SJSA1 (cell line): ENCODE measurements at places on chromosomes 7 and 10.
A peak's percentile ranks its signal among the peaks of the same experiment; 100 is the strongest.

DNA sequence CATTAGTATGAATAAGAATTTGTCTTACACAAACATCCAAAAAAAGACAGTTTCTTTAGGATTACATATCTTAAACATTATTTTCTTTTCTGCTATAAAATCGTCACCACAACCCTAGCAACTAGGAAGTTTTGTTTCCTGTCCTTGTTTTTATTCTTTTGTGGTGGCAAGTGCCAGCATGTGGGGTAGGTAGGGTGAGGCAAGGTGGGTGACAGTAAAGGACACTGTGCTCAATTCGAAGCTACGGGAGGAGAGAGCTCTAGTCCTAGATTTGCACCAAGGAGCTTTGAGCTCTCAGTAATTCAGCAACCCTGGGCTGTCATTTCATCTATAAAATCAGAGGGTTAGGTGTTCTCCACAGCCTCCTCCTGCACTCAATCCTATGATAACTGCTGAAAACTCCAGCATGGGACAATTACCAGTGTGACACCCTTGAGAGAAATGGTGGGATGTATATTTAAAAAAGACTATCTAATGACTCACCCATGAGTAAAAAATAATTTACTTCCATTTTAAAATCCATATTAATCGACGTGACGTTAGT, 187.1 kb downstream of the FAM107B start:
- DNase-seq = no peak

DNA sequence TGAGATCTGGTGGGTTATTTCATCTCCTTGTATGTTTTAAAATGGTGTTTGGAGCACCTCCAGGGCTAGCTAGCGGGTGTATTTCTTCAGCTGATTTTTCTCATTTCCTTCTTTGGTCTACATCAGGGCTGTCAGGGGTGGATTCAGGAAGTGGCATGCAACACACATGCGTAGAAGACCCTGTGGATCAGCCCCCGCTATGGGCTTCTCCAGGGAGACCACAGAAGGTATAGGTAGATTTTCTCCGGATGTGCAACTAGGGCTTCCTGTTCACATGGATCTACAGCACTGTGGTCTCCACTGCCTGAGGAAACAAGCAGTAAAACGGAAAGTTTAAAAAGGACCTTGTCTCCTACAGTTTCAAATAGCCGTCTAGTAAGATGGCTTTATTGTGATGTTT, 10.4 kb downstream of the NUB1 start:
- no peak for DNase-seq

GRCh38 chr10:13869295-13869664, 282.5 kb downstream of the PRPF18 start:
- DNase-seq = peak; percentile 24

- no peak for DNase-seq
Observed at GRCh38 chr7:112150823-112151641, 55.2 kb downstream of the DOCK4 start.

DNA sequence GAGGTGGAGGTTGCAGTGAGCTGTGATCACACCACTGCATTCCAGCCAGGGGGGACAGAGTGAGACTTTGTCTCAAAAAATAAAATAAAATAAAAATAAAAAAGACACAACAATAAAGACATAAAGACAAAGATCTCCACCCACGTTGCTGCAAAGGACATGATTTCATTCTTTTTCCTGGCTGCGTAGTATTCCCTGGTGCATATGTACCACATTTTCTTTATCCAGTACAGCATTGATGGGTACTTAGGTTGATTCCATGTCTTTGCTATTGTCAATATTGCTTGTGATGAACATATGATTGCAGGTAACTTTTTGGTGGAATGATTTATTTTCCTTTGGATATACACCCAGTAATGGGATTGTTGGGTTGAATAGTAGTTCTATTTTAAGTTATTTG, 42.0 kb upstream of the CCDC3 start:
- DNase-seq = no peak

GRCh38 chr7:44561962-44562621, 11.6 kb downstream of the DDX56 start:
- no peak for DNase-seq

GRCh38 chr7:43698460-43699255, 30.7 kb downstream of the COA1 start:
- DNase-seq = no peak

GRCh38 chr10:125015356-125015944, 73.5 kb downstream of the ZRANB1 start:
- DNase-seq = no peak

- no peak for DNase-seq
Observed at GRCh38 chr7:16923019-16923418, 41.2 kb upstream of the AGR3 start.

GRCh38 chr7:138814816-138815332, 16.9 kb upstream of the ATP6V0A4 start:
- DNase-seq = no peak

GRCh38 chr7:997404-998395, 14.7 kb downstream of the CYP2W1 start:
- DNase-seq = no peak

DNA sequence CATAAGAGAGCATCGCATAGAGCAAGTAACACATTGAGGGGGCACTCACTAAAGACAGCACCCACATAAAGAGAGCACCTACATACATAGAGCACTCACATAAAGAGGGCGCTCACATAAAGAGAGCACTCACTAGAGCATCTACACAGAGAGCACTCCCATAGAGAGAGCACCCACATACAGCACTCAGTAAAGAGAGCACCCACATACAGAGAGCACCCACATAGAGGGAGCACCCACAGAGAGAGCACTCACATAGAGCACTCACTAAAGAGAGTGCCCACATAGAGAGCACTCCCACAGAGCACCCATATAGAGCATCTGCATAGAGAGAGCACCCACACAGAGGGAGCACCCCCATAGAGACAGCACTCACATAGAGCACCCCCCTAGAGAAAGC, 47.8 kb downstream of the INSIG1 start:
- DNase-seq = no peak

DNA sequence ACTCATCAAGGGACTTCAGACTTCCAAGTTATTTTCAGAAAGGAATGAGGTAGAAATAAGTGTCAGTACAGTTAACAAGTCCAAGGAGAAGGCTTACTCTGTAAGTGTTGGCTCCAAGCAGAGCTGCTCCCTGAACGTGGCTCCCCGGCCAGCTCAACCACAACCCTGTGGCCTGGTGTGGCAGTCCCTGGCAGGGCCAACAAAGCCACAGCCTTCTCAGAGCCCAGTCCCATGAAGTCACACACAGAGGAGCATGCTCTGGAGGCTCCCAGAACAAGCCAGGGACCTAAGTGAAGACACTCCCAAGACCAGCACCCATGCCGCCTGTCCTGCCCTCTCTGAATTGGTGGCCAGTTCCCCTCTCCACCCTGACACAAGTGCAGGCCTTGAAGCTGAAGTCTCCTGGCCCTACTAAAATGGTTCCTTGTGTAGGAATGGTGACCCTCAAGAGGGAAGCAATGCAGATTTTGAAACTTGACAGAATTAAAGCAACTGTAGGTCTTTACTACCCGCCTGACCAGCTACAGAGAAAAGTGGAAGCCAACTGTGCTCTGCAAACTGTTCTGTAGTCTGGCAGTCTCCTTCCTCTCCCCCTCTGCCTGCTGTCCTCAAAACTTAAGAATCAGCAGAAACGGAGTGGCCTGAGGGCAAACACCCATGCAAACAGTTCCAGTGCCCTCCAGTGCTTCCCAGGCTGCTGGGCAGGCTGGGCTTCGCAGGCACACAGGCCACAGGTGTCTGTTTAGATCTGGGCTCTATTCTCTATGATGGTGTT, 51.1 kb downstream of the NOD1 start:
- no peak for DNase-seq

- peak; percentile 84 for DNase-seq
Observed at GRCh38 chr7:137642472-137642871, 204.3 kb downstream of the DGKI start.

DNA sequence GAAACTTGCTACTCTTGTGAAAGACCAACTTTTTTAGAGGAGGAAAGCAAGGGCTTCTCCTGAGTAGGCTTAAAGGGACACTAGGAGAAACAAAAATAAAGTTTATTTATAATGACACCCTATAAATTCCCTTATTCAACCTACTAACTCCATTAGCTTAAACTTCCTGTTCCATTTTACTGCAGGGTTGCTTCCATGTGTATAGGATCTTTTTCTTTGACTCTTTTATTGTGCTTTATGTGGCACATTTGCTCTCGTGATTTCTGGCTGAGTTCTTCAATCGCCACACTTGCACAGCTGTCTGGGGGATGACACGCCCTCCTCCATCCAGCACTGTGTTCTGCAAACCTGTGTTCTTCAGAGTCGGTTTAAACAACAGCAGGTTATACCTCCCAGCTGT, 225.7 kb upstream of the NPVF start:
- DNase-seq = no peak
